ENCODE measurements at places on chromosomes 2 and 18. TPM values are rescaled to one million over a fixed set of nuclear protein-coding genes. Genes with fewer than 3 reads are reported as not detected.

The AQP12B gene
- total RNA-seq: not detected

GRCh38 chr2:208793434-208793833, 386.8 kb downstream of the PTH2R start:
- H3K36me3 ChIP-seq: no peaks in the 10 kb centered on the region
- H3K4me1 ChIP-seq: peaks cover 12% of the 10 kb centered on the region
- H3K27me3 ChIP-seq: no peaks in the 10 kb centered on the region
- no peak overlapping the region for H3K4me3 ChIP-seq
- DNase-seq: no peak

DNA sequence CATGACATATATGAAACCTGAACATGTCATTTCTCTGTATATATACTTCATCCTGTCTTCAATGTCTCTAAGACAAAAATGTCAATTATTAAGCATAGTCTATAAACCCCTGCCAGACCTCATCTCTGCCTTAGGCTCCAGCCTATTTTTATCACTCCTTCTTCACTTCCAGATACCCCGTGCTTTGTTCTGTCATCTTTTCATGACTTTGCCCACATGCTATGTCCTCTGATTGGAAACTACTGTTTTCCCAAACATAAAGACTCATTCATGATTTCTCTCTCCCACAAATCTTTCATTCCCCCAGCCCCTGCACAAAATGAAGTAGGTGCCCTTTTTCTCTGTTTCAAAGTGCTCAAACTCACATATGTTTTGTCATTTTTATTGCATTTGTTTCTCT, 1503.9 kb downstream of the DPP10 start:
- H3K4me3 ChIP-seq: no peak overlapping the region
- no peak for DNase-seq
- no peak overlapping the region for H3K27ac ChIP-seq

GRCh38 chr18:45324495-45325113, 290.7 kb upstream of the SLC14A2 start:
- no peaks in the 10 kb centered on the region for H3K4me1 ChIP-seq
- no peaks in the 10 kb centered on the region for H3K36me3 ChIP-seq
- no peaks in the 10 kb centered on the region for H3K27me3 ChIP-seq
- no peak for DNase-seq
- no peak overlapping the region for H3K4me3 ChIP-seq
- H3K27ac ChIP-seq: no peak overlapping the region

GRCh38 chr18:58195278-58195765, 151.3 kb downstream of the NEDD4L start:
- no peaks in the 10 kb centered on the region for H3K27me3 ChIP-seq
- no peak for DNase-seq
- H3K27ac ChIP-seq: no peak overlapping the region
- H3K4me3 ChIP-seq: no peak overlapping the region

The DSC2 gene
- 19.6 TPM for total RNA-seq

DNA sequence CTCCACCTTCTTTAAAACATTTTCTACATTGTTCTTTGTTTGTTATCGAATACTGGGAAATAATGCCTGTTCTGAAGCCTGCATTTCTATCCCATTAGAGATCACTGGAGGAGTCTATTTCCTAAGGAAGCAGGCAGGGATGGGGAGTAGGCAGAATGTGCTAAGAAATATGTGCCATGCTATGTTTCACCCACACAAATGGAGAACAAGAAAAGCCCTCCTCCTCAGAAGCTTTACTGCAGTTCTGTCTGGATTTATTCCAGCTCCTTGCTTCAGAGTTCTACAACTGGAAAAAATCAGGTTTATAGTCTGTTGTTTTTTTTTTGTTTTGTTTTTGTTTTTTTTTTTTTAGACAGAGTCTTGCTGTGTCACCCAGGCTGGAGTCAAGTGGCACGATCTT, 825.1 kb downstream of the SLC4A3 start:
- no peak for DNase-seq
- H3K36me3 ChIP-seq: no peaks in the 10 kb centered on the region
- no peaks in the 10 kb centered on the region for H3K4me1 ChIP-seq
- H3K27me3 ChIP-seq: no peaks in the 10 kb centered on the region

GRCh38 chr18:10006311-10006893, 92.6 kb downstream of the VAPA start:
- no peak overlapping the region for H3K4me3 ChIP-seq
- H3K36me3 ChIP-seq: no peaks in the 10 kb centered on the region
- no peaks in the 10 kb centered on the region for H3K4me1 ChIP-seq
- no peaks in the 10 kb centered on the region for H3K27me3 ChIP-seq
- no peak overlapping the region for H3K27ac ChIP-seq
- no peak for DNase-seq

- H3K27me3 ChIP-seq: no peaks in the 10 kb centered on the region
- H3K4me3 ChIP-seq: no peak overlapping the region
- no peaks in the 10 kb centered on the region for H3K4me1 ChIP-seq
- no peak for DNase-seq
- no peak overlapping the region for H3K27ac ChIP-seq
- no peaks in the 10 kb centered on the region for H3K36me3 ChIP-seq
These were observed 99.6 kb downstream of the TXNL1 start for GRCh38 chr18:56538746-56539145.

The THUMPD2 gene
- 15.6 TPM for total RNA-seq

DNA sequence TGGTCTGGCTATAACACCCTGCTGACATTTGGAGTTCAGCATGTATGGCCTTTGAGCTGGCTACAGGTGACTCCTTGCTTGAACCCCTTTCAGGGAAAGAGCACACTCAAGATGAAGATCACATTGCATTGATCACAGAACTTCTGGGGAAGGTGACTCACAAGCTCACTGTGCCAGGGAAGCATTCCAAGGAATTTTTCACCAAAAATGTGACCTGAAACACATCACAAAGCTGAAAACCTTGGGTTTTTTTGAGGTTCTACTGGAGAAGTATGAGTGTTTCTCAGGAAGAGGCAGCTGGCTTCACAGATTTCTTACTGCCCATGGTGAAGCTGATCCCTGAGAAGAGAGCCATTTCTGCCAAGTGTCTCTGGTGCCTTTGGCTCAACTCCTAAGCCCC, 879.0 kb downstream of the CBLN2 start:
- no peak overlapping the region for H3K27ac ChIP-seq
- no peaks in the 10 kb centered on the region for H3K27me3 ChIP-seq
- no peak for DNase-seq
- no peaks in the 10 kb centered on the region for H3K4me1 ChIP-seq

The SULT1C2 gene
- 10.1 TPM for total RNA-seq

DNA sequence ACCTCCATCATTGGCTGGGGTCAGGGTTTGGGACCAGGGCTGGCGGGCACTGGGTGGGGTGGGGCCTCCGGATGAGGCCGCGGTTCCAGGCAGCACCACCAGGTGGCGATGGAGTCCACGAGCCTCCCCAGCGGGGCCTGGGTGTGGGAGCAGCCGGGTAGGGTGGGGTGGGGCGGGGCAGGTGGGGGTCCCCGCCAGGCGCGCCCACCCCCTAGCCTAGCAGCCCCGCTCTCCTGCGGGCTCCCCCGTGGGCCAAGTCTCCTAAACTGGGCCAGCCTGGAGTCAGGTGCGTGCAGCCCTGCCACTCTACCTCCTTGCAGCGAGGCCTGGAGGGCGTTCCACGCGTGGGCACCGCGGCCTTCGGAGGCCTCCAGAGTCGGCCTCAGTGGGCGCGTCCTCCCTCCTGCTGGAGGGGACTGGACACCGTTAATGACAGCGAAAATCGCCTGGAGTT, 187.5 kb downstream of the TWIST2 start:
- peaks cover 12% of the 10 kb centered on the region for H3K4me1 ChIP-seq
- H3K27ac ChIP-seq: no peak overlapping the region
- H3K27me3 ChIP-seq: peaks cover 53% of the 10 kb centered on the region

The DCDC2C gene
- total RNA-seq: not detected

- no peak overlapping the region for H3K27ac ChIP-seq
- no peak overlapping the region for H3K4me3 ChIP-seq
- DNase-seq: no peak
- no peaks in the 10 kb centered on the region for H3K4me1 ChIP-seq
- H3K27me3 ChIP-seq: no peaks in the 10 kb centered on the region
These were observed 1291.0 kb upstream of the GYPC start for GRCh38 chr2:125364984-125365265.

DNA sequence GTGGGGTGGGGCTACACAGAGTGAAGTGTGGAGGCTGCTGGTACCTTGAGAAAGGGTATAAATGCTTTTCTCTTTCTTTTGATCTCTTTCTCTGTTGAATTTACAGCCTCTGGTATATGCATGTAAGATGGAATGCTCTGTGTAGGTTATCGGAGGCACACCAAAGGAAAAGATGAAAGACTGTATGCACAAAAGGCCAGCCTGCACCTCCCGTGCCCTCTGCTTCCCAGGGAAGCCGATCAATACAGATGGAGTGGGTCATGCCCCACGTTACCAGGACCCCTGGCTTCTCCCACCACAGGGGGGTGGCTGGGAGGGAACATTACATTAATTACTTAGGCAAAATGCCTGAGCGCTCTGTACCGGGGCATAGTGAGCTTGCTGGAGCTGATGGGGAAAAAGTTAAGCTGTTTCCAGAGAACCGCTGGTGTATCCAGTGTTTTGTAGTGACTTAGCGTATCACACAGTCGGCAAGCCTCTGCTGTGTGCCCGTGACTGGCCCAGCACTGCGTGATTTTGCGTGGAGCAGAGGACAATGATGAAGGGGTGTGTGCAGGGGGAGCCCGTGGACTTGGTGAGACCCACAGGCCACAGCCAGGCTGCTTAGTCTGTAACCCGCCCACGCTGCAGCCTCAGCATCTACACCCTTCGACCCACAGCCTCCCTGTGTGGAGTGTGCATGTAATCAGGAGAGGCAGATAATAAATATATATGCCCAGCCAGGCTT, 8.0 kb downstream of the ALLC start:
- H3K36me3 ChIP-seq: no peaks in the 10 kb centered on the region
- H3K27ac ChIP-seq: no peak overlapping the region
- peak; percentile 76 for DNase-seq
- H3K27me3 ChIP-seq: peaks cover 3% of the 10 kb centered on the region

DNA sequence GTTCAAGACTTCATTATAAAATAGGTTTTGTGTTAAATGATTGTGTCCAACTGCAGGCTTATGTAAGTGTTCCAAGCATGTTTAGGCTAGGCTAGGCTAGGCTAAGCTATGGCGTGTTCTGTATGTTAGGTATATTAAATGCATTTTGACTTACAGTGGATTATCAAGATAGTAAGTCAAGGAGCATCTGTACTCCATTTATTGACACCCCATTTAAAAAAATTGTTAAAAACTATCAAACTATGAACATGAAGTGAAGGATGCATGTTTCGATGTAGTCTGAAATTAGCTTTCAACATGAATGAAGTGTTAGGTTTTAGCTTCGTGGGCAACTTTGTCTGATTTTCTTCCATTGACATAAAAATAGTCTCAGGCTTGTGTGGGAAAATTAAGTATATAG, 290.5 kb downstream of the PARD3B start:
- H3K4me1 ChIP-seq: no peaks in the 10 kb centered on the region
- H3K4me3 ChIP-seq: no peak overlapping the region
- H3K27ac ChIP-seq: no peak overlapping the region
- no peaks in the 10 kb centered on the region for H3K27me3 ChIP-seq
- DNase-seq: no peak

- no peak overlapping the region for H3K4me3 ChIP-seq
- peaks cover 9% of the 10 kb centered on the region for H3K36me3 ChIP-seq
- no peak overlapping the region for H3K27ac ChIP-seq
These were observed 15.2 kb downstream of the LANCL1 start for GRCh38 chr2:210461401-210461800.

DNA sequence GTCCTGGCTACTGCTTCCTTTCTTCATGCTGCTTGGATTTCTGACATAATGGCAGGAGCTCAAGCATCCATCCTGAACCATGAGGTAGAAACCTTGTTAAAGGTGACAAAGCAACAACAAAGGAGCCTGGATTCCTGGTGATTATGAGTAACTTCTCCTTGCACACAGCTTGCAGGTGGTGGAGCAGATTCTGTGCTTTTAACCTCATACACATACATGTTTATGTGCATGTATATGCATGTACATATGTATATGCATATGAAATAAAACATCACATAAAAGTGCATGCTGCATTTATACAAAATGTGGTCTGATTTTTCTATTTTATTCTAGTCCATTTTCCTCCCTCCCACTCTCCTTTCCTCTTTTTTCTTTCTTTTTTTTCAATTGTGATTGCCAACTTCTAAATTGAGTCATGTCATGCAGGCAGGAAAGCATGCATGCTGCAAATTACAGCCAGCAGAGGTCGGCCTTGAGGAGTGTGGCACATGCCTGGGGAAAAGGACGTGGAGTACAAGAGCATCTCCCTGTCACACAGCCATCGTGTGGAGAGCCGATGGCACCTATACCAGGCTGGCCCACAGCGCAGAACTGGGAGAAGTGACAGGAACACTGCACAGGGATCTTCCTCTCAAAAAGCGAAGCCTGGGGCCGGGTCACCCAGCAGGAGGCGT, 17.9 kb downstream of the LCT start:
- no peak overlapping the region for H3K4me3 ChIP-seq
- H3K36me3 ChIP-seq: no peaks in the 10 kb centered on the region
- peak; percentile 29 for DNase-seq
- no peaks in the 10 kb centered on the region for H3K4me1 ChIP-seq
- H3K27ac ChIP-seq: no peak overlapping the region

The DSG1 gene
- total RNA-seq: not detected

DNA sequence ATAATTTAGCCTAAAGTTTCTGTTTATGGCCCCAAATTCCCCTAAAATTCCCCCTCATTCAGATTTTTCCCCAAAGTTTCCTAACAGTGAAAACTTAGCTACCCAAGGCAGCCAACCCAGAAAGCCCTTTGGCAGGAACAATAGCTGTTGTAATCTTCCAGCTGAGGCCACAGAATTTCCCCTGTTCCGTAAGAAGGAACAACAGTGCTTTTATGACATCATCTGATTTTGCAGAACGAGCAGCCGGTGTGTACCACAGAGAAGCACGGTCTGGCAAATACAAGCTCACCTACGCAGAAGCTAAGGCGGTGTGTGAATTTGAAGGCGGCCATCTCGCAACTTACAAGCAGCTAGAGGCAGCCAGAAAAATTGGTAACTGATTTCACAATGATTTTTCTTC, 6.3 kb downstream of the TNFAIP6 start:
- no peak overlapping the region for H3K27ac ChIP-seq
- no peak for DNase-seq
- H3K4me1 ChIP-seq: no peaks in the 10 kb centered on the region
- no peak overlapping the region for H3K4me3 ChIP-seq

- H3K36me3 ChIP-seq: no peaks in the 10 kb centered on the region
- peaks cover 13% of the 10 kb centered on the region for H3K4me1 ChIP-seq
- H3K27ac ChIP-seq: no peak overlapping the region
- no peaks in the 10 kb centered on the region for H3K27me3 ChIP-seq
- DNase-seq: no peak
- no peak overlapping the region for H3K4me3 ChIP-seq
These were observed 101.0 kb upstream of the RNF152 start for GRCh38 chr18:61993831-61994230.

The RAB11FIP5 gene
- total RNA-seq: 8.7 TPM

GRCh38 chr2:101806701-101807100, 109.2 kb downstream of the MAP4K4 start:
- H3K4me1 ChIP-seq: peaks cover 64% of the 10 kb centered on the region
- no peak overlapping the region for H3K27ac ChIP-seq
- no peak for DNase-seq
- peaks cover 10% of the 10 kb centered on the region for H3K36me3 ChIP-seq
- no peak overlapping the region for H3K4me3 ChIP-seq
